NCI-H460 (cell line): ENCODE measurements at places on chromosomes 6 and 20. TPM values are rescaled to one million over a fixed set of nuclear protein-coding genes. Genes with fewer than 3 reads are reported as not detected.
A peak's percentile ranks its signal among the peaks of the same experiment; 100 is the strongest.

DNA sequence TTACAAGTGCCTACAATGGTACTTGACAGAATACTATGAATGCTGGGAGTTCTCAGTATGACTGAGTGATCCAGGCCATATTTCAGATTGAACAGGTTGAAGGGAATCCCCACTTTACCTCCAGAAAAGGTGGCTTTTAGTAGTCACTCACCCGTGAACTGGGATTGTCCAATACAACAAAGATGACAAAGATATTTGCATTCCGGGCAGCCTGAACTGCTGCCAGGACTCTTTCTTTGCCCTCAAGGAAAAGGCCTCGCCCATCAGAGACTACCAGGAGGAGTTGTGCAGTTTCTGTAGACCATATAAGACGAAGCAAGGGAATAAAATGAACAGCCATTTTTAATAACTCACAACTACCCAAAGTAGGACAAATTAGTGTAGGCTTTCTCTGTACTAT is 6.3 kb upstream of the LYRM2 start:
- no peak for DNase-seq

DNA sequence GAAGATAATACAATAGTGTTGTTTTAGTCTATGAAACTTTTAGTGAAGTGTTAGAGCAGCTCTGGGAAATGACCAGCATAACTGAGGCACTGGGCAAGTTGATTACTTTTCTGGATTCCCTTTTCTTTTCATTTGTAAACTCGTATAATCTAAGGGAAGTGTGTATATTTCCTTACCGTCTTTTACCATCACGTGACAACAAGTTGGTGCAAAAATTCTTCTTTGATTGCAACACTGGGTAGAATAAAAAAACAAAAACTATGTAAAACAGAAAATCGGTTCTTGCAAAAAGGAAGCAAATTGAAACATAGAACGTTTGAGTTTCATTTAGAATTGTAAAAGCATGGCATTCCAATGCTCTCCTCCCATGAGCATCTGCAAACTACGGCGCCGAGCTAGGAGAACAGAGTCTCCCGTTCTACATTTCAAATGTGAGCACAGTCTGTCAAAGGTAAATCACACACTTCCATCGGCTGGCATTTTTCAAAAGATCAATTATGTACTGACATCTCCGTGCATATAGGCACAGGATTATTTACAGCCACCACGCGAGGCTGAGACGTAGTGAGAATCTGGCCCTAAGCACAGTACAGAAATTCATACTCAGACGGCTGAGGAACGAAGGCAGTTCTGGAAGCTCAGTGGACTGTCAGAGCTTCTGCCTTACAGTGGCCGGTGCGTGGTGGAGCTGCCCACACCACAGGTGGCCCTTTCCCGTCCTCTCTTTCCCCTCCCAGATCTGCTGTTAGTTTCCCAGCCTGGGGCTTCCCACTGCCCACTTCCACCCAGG is 314.0 kb downstream of the BMP7 start:
- DNase-seq, result no peak

DNA sequence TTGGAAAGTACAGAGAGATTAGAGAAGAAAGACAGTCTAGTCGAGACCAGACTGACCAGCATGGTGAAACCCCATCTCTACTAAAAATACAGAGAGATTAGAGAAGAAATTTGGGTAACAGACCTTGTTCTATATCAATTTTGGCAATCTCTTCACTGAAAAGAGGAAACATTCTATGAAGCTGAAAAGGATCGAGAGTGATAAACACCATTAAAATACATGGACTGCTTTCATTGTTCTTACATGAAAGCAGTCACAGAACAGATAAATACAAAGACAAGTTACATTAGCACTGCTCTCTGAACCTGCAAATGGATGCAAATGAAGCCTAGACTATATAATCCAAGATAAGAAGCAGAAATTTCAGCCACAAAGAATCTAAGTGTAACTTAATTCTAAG is 8.4 kb upstream of the OPRM1 start:
- no peak for DNase-seq

- DNase-seq, result no peak
These were observed 13.1 kb downstream of the BTNL2 start for GRCh38 chr6:32393665-32394420.

Gene PDE10A
- 233 and 245 TPM in 2 replicates for total RNA-seq

DNA sequence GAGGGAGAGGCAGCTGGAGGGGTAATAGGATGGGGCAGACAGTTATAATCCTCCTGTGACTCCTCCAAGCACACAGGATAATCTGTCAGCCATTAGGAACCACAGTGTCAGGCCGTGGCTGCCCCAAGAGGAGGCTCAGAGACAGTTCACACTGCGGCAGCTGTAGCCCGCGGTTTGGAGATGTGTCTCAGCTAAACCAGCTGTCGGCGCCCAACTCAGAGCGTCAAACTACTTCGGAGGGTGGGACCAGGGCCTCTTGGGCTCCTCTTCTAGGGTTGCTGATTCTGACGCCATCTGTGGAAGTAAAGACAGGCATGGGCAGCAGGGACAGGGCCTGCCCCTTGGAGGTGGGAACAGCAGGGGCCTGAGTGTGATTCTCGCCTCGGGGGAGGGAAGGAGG is 309.8 kb downstream of the CDC5L start:
- no peak for DNase-seq

DNA sequence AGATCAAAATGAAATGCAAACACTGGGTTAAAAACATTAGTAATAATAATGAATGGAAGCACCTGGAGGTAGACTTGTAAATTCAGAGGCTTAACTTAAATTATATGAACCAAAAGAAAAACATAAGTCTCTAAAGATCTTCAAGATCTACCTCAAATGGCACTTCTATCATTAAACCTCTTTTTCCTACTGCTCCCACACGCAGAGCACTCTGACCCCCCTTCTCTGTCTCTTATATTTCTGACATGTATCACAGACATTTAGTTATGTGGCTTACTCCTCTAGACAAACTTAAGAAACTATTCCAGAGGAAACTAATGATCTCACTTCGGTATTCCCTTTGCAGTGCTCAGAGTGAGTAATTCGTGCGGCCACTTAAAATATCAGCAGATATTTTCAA is 1.1 kb downstream of the TBC1D32 start:
- DNase-seq, result no peak

- no peak for DNase-seq
These were observed 469.0 kb downstream of the CDC5L start for GRCh38 chr6:44856479-44856878.

GRCh38 chr6:48986845-48987244 is 476.2 kb downstream of the MMUT start:
- DNase-seq, result no peak

Gene FITM2
- total RNA-seq, result 13.0 and 14.3 TPM in 2 replicates

Gene PRSS35
- total RNA-seq, result not detected in 2 replicates

GRCh38 chr20:19588732-19589131 is 169.3 kb upstream of the RIN2 start:
- DNase-seq, result no peak

DNA sequence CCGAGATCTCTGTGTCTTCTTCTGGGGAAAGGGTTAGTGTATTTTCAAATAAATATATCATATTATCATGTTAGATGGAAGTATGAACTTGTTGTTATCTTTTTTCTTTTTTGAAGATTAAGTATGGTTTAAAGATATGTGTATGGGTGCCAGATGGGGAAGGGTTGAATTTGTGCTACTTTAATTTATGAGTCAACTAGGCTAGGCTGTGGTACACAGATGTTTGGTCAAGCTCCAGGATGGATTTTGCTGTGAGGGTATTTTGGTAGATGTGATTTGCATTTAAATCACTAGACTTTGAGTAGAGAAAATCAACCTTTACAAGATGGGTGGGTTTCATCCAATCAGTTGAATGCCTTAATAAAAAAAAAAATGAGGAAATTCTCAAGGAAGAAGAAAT is 886.6 kb upstream of the ADGRB3 start:
- DNase-seq, result no peak

- DNase-seq, result no peak
These were observed 12.9 kb downstream of the TSPYL1 start for GRCh38 chr6:116266803-116267202.

Gene HLA-DQA2
- not detected in 2 replicates for total RNA-seq

GRCh38 chr20:63740627-63741353 is 1.2 kb downstream of the SLC2A4RG start:
- peak; percentile 74 for DNase-seq

DNA sequence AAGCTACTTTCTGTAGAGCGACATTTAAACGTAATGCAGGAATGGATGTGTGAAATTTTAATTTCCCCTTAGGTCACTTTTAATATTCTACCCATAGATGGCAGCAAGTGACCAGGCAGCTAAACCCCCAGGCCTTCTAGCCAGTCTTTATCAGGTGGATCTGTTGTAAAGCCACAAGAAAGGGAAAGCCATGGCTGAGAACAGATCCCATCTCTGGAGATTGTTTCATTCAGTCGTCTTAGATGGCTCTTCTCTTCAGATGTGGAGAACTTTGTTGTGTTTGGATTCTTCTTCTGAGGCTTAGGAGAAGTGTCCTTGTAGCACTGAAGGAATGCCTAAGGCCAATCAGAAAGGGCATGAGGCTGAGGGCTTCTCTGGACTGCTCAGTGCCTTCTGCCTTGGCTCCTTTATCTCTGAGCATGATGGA is 15.8 kb upstream of the RNF182 start:
- DNase-seq, result peak; percentile 48

GRCh38 chr6:57163956-57164355 is 8.2 kb upstream of the BAG2 start:
- DNase-seq, result no peak

Gene WFDC10A
- not detected in 2 replicates for total RNA-seq

DNA sequence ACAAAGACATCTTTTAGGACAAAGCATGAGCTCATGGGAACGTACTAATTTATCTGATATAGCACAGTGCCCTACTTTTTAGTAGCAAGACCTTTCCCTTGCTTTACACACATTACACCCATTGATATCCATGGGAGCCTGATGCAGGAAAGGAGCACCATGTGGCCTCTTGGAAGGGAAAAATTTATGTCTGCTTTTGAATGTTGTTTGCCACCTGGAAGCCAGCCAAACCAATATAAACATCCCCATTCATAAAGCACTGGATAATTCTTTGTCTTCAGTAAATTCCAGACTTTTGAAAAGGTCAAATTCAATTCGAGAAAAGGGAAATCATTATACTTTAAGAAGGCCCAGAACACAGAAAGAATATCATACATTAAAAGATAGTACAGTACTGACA is 152.3 kb upstream of the BEND6 start:
- peak; percentile 4 for DNase-seq

Gene SLC44A4
- total RNA-seq, result 0.07 TPM in 1 of 2 replicates, not detected in the other

GRCh38 chr6:72620871-72621290 is 983 bp upstream of the KCNQ5 start:
- DNase-seq, result no peak

- no peak for DNase-seq
These were observed 91.1 kb downstream of the ASXL1 start for GRCh38 chr20:32449057-32449889.

DNA sequence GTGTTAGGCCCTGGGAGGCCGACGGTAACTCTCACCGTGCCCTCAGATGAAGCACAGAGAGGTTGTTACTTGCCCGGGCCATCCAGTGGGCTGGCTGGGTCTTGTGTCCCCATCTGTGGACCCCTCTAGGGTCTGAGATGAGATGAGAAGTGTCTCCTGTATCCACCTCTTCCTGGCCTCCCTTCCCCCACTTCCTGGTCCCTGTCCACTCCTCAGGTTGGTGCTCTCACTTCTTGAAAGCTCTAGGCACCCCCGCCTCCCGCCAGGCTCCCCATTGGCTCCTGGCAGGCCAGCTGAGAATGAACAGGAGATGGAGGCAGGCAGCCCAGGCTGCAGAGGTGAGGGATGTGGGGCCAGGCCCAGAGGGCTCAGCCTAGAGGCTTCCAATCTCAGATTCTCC is 1.5 kb downstream of the MMP24OS start:
- DNase-seq, result no peak

- DNase-seq, result no peak
These were observed 133.4 kb upstream of the KCNG1 start for GRCh38 chr20:51156041-51156982.

DNA sequence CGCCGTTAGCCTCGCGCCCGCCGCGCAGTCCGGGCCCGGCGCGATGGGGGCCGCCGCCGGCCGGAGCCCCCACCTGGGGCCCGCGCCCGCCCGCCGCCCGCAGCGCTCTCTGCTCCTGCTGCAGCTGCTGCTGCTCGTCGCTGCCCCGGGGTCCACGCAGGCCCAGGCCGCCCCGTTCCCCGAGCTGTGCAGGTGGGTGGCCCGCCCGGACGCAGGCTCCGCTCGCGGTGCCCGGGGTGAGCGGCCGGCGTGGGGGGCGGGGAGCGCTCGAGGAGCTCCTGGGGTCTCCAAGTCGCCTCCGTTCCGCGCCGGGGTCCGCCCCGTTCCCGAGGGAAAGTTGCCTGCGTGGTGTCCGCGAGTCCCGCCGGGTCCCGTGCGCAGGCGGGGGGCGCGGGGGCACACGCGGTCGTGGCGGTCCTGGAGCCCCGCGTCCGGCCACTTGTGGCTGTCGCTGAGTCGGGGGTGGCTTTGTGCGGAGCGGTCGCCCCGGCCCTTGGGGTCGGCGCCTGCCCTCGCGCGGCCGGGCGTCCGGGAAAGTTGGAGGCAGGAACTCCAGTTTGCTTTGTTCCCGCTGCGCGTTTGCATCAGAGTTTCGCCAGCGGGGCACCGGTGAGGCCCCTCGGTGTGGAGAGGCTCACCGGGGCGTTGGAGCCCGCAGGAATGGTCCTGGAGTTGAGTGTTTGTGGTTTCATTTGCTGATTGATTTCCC is 476 bp downstream of the IGF2R start:
- no peak for DNase-seq

Gene RIPOR2
- total RNA-seq, result 0.06 and 0.27 TPM in 2 replicates

Gene KHDC1L
- not detected in 2 replicates for total RNA-seq
